NCI-H146 (cell line): ENCODE measurements at places on chromosomes 12 and 14.
A peak's percentile ranks its signal among the peaks of the same experiment; 100 is the strongest.

DNA sequence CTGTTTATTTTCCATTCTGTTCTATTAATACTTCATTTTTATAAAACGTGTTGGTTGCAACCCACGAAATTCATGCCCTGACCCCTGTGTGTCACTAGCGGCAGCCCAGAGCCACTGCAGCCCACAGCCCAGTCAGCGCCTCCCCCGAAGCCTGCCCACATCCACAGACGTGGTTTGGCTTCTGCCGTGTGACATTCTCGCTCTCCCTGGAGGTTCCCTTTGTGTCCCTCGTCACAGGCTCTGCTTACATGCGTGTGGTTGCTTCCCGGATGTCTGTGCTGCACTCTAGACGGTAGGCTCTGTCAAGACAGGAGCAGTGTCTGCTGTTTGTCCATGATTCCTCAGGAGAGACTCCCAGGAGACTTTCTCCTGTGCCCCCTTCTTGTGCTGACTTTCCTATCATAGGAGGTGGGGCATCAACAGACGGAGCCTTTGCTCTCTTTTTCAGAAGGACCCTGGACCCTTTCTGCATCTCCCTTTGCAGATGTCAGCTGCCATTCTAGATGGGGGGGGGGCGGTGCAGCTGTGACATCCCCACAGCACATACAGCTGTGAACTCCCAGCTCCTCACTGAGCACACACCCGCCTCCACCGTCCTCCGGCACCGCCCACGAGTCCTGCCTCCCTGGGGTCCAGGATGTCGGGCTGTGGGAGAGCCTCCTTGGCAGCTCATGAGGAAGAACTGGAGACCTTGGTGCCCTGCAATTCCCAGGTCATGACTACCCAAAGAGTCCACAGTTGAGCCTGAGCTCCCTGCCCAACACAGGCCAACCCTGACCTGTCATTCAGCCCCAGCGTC, 36.8 kb upstream of the PIWIL1 start:
- DNase-seq = no peak

- DNase-seq = no peak
Observed at GRCh38 chr14:85531587-85532373, 1.8 kb downstream of the FLRT2 start.

- DNase-seq = no peak
Observed at GRCh38 chr12:4267704-4268328, 5.7 kb upstream of the CCND2 start.

DNA sequence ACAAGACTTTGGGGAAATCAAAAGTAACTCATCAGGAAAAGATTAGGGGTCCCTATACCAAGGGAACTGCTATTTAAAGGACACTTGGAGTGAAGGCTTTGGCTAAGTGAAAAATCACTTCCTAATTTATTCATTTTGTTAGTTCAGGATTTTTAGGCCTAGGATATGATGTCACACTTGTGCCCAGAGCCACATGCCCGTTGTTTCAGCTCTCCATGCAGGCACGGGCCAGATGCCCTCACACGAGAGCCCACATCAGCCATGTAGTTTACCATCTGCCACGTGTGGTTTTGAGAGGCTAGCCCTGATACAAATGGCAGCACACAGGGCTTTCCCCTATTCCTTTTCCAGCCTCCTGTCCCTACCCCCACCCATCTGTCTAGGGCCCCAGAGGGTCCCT, 11.9 kb upstream of the LRP1-AS start:
- DNase-seq = no peak

DNA sequence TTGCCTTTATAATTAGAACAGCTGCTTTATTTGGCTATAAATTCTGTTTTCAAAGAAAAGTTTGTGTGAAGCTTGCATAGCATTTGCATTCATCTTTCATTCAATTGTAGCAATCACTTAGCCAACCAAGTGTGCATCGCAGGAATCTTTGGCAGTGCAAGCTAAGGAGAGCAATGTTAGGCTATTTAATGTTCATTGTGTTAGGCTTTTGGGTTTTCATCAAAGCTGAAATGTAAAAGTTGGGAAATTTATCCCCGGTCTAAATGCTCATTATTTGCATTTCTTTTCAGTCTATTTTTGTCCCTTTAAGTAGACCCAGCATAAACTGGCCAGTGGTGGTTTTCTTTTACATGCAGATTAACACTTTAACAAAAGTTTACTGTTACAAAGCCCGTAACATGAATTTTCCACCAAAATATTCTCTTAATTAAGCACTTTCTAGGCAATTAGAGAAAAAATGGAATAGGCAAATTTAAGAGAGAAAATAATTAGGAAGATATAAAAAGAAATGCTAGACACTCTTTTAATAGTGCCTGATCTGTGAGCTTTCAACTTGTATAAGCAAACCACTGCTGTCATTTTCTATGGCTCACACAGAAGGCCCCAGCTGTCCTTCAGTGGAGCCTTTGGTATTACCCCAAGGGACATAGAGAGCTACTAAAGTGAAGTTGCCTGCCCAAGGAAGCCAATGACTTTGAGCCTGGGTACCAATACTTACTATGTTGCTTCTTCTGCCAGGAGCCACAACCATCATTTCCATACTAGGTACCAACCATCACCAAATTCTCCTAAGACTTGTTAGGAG, 898.9 kb upstream of the SEL1L start:
- DNase-seq = no peak

DNA sequence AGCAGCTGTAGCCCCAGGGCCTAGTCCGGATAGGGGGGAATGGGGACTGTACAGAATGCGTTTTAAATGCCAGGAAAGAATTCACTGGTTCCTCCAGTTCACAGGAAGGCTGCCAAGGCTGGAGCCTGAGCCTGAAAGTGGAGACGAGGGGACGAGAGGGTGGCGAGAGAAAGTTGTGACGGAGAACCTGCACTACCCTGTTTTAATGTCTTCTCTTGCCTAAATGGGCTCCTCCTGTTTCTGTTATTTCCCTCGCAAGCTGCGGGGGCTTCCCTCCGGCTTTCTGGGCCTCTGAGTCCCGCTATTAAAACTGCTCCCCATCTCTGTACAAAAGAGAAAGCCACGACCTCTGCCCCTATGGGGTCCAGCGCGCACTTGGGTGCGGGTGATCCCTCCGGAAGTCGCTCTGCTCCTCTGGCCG, 4.5 kb downstream of the C1QL4 start:
- no peak for DNase-seq

- peak; percentile 2 for DNase-seq
Observed at GRCh38 chr14:20857630-20858261, 33.4 kb upstream of the RNASE3 start.

DNA sequence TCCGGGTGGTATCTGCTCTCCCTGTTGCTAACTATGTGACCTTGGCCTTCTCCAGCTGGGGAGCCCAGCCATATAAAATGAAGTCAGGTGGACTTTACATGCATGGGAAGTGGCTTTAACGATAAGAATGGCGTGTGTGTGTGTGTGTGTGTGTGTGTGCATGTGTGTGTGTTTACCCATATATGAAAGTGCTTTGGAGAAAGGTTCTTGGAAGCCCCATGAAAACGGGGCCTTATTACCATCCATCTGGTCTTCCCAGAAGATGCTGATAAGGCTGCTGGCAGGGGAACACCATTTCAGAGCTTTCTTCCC, 94.8 kb downstream of the LRRC74A start:
- no peak for DNase-seq

- DNase-seq = no peak
Observed at GRCh38 chr12:11633968-11634367, 15.5 kb upstream of the ETV6 start.

DNA sequence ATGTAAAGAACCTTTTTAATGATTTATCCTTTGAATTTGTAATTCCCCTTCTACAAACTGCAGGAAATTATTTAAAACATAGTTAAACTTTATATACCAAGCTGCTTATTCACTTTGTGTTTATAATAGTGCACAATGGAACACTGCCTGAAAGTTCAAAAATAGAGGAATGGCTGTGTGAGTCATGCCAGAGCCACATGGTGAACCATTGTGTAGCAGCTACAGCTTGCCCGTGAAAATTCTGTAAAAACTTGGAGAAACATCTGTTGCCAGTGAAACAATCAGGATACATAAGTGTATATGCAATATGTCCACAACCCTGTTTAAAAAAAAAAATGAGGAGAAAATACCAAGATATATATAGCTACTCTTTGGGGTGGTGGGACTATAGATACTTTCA, 59.5 kb downstream of the VEZT start:
- DNase-seq = no peak

- peak; percentile 21 for DNase-seq
Observed at GRCh38 chr12:95693689-95694088, 96.9 kb downstream of the NTN4 start.

GRCh38 chr12:63036216-63036973, 101.4 kb upstream of the PPM1H start:
- DNase-seq = peak; percentile 10

- DNase-seq = no peak
Observed at GRCh38 chr14:99459481-99460100, 21.1 kb downstream of the SETD3 start.

GRCh38 chr12:92378682-92379479, 233.2 kb upstream of the BTG1 start:
- DNase-seq = no peak

DNA sequence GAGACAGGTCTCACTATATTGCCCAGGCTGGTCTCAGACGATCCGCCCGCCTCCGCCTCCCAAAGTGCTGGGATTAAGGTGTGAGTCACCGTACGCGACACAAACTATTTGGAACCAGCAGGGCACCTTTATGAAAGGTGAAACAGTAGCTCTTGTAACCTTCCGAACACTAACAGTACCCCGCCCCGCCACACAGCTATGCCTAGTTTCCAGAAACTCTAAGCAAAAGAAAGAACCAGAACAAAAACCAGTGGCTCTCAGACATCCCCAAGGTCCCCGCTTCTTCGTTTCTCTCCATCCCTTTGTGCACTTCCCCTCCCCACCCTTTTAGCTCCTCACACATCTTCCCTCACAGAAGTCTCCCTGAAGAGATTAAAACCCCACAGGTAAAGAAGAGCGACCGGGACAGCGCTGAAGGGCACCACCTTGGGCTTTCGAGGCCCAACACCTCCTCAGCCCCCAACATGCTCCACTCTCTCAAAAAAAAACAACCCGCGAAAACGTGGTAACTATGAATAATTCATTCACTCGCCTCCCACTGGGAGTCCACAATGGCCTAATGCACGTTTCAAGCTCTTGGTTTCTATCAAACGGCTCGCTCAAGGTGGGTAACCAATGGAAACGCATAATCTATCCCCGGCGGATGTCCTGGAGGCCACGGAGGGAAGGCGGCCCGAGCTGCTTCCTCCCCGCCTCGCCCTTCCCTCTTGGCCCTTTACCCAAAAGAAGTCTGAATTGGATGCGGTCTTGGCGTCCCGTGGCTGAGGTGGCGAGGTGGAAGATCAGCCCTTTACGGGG, 877 bp downstream of the BAG5 start:
- peak; percentile 78 for DNase-seq

GRCh38 chr14:54577977-54578376, 11.0 kb downstream of the SAMD4A start:
- no peak for DNase-seq

DNA sequence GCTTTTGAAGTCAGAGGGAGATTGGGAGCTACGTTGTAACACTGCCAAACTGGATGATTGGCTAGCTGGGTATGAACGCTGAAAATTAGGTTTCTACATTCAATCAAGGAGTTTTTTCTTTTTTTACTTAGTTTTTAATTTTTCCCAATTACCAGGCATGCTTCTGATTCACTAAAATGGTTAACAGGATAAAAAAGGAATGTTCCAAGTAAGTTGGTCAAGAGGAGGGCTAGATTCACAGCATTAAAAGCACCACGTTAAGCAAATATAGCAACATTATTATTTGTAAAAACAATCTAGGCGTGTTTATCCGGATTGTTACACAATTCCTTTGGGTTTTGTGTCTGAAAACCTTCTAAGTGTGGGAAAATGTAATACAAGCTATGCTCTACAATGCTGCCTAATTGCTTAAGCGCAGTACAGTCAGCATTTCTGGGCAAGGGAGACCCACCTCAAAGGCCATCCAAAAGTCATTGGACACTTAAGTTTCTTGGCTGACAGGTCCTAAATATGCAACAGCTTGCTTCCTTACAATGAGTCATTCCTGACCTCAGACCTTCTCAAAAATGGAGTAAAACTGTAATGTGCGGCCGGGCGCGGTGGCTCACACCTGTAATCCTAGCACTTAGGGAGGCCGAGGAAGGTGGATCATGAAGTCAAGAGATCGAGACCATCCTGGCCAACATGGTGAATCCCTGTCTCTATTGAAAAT, 1.2 kb downstream of the RPLP0 start:
- no peak for DNase-seq

- DNase-seq = no peak
Observed at GRCh38 chr12:33247625-33248024, 192.0 kb downstream of the SYT10 start.

DNA sequence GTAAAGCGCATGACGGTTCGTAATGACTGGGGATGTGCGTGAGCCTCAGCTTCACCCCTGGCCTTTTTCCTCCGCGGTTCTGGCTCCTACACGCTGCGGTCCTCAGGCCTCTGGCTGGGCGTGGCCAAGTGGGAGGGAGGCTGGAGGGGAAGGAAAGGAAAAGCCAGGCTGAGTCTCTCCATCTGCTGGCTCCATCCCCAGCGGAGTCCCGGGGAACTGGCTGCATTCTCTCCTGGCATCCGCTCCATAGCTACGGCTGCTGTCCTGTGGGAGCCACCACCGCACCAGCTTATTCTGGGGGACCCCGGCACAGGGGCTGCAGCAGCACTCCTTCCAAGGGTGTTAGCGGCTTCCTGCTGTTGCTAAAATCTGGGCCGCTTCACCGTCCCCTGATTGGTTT, 68.2 kb upstream of the SLC24A4 start:
- DNase-seq = no peak

DNA sequence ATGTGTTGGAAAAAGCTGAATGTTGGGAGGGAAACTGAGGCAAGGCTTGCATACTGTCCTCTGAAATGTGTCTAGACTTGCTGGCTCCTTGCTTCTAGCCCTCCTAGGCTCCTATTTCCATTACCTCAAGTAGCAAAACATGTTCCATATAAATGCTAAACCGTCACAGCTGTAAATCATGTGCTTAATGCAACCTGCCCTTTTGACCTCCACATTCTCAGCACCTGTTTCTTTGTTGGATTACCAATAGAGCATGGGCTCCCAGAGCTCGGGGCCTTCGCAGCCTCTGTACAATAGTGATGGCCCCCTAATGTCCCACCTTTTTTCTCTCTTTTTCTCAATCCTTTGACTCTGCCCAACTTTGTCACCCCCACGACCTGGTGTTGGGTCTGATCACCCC, 23.3 kb downstream of the RERGL start:
- DNase-seq = no peak

DNA sequence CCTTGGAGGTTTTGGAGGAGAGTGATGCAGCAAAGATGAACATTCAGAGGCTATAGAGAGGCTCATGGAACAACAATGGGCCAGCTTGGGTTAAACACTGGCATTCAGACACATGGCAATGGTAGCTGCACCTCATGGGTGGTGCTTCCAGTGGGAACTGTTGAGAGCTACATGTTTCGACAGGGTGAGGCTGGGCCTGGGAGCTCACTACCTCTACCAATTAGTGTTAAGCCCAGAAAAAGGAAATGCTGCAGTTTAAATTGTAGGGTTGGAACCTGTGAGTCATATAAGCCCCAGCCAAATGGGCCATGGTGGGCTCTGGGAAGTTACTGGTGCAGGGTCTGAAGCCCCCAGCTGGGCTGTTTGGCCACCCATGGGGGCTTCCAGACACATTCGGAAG, 279.7 kb downstream of the ZFP36L1 start:
- no peak for DNase-seq

- DNase-seq = no peak
Observed at GRCh38 chr14:95052016-95052585, 105.2 kb downstream of the DICER1 start.
